Sciatic nerve (tissue), 2 donors: ENCODE measurements at places on chromosomes 2 and 18.

- DNase-seq: no peak
Observed at GRCh38 chr2:171319164-171319810, 114.5 kb downstream of the METTL8 start.

DNA sequence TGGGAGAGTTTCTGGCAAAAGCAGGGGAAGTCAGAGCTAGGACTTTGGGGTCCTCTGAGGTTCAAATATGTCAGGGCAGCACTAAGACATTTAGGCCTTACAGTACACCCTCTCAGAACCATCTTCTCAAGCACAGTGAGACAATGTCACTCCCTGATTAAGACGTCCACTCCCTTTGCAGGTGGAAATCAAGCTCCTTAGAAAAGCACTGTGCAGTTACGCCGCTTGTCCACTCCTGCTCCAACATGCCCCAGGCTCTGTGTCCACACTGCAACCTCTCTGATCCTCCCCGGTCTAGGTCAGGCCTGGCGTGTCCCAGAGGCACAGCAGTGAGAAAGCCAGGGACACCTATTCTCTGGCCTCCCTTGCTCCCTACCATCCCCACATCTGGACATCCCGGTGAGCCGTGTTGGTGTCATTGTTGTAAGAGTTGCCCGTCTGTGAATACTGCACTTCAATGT, 528.6 kb upstream of the ID2 start:
- no peak for DNase-seq

DNA sequence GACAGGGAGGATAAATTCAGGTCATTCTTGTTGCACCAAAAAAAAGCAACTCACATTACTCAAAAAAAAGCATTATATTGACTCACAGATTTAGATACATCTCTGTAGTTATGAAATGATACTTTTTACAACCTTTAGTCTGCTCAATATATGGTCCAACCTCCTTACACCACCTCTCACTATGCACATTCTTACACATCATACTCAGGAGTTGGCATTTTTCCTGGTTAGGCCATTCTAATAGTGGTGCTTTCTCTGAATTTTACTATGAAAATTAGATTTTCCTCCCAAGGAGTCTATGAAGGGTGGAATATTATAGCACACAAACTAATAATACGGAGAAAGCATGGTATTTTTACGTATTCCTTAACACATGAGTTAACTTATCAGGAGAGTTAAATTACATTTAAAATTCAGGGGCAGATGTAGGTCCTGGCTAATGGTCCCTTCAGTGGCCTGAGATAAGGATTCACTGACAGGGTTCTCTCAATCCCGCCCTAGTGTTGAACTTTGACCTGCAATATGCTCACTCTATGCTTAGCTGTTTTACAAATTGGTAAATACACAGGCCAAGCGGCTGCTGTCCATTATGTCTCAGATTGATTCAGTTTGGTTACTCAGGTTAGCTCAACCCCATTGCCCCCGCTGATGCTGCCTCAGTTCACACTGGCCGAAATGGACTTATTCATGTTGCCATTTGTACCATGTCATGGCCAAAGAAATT, 153.6 kb downstream of the NCKAP5 start:
- no peak for DNase-seq

GRCh38 chr2:67792191-67792590, 270.6 kb downstream of the C1D start:
- no peak for DNase-seq

DNA sequence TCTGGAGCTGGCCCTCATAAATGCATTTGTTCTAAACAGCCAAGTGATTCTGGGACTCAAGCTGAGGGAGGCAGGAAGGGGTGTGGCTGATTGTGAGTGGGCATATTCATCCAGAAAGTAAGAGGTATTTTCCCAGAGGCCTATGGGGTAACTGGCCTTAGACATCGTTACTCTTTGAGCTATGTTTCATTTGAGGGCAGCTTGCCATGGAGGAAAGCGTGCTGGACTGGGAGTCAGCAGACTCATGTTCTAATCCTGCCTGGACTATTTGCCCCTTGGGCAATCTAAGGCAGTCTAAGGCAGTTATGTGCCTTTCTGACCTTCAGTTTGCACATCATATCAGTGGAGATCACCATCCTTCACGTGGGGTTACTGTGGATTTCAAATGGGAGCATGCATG, 93.5 kb upstream of the SLC14A2 start:
- DNase-seq: no peak

- no peak for DNase-seq
Observed at GRCh38 chr2:178707476-178707875, 99.7 kb downstream of the TTN start.

DNA sequence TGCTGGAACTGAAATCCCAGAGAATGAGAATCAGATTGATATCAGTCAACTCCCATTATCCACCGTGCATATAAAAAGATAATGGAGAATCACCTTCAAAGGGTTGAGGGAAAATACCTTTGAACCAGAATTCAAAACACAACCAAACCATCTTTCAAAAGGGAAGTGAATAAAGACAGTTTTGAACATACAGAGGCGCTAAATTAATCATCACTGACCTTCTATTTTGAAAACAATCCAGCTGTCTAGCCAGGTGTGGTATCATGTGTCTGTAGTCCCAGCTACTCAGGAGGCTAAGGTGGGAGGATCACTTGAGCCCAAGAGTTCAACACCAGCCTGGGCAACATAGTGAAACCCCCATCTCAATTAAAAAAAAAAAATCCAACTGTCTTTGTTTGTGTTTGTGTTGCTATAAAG, 63.6 kb downstream of the TRABD2A start:
- no peak for DNase-seq

DNA sequence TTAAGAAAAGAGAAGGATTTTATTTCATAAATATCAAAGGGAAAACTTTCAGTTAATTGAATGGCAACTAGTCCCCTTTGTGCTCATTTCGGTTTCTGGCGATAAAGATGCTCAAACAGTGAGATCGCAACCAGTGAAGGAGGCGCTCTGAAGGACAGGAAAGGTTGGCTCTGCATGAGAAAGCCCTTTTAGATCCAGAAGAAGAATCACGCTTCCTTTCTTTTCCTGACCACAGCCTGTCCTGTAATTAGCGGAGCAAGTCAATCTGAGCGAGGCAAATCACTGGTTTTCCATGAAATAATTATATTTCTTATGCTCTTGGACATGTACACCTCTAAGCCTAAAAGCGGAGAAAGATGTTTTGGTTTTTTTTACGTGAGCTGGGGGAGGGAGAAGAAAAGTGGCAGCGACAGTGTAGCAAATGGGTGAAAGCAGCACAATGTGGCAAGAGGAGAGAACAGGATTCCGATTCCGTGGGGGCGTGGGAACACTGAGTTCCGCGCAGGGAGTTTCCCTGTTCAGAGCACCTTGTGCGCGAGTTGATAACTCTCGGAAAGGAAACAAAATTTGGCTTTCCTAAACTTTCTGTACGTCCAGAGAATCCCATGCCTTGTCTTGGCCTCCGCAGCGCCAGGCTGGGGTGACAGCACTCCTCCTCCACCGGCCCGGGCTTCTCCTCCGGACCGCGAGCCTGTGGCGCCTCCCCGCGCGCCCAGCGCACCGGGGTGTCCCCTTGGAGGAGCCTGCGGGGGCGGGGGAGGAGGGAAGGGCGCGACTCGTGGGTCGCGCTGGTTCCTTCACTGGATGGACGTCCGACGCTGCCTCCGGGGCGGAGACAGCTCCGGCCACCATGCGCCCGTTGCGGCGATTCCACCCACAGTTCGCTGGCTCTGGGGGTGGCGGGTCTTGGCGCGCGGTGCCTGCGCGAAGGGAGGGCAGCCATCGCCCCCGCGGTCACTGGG, 620 bp upstream of the SLC9A2 start:
- DNase-seq: no peak

DNA sequence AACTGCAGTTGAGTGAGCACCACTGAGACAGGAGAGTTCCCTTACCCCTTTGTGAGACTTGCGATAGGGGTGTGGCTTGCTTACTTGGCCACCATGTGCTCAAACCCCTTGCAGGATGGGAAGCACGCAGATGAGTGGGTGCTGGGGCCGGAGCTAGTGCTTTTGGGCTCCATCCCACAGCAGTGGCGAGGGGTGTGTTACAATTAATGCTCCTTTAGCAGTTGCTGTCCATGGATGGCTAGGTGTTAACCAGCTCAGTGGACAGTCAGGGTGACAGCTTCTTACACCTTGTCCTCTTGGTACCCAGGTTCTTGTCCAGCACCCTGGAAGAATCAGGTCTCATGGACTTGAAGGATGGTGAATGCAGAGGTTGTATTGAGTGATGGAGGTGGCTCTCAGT, 103.9 kb downstream of the SH3RF3 start:
- no peak for DNase-seq
